ENCODE measurements at places on chromosomes 3 and 15.

GRCh38 chr3:3366386-3366785, 186.9 kb upstream of the CRBN start:
- no peak for DNase-seq

- no peak for DNase-seq
These were observed 22.7 kb upstream of the ATP2B2 start for GRCh38 chr3:10528046-10528445.

DNA sequence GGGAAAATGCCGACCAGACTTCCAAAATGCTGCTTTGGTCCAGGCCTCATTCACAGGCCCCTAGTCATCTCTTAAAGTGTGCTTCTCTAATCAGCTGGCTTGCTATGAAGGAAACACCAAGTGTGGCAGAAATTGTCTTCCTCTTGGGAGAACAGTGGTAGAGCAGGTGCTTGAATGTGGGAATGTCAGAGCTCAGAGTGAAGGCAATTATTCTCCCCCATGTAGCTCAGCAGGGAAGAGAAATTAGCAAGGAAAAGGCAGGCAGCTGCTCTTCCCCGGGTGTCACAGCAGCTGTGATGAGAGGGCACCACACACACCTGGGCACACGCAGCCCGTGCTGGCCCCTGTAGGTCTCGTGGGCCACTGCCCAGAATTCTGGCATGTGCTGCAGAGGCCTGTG, 358.5 kb downstream of the WDR72 start:
- no peak for DNase-seq

DNA sequence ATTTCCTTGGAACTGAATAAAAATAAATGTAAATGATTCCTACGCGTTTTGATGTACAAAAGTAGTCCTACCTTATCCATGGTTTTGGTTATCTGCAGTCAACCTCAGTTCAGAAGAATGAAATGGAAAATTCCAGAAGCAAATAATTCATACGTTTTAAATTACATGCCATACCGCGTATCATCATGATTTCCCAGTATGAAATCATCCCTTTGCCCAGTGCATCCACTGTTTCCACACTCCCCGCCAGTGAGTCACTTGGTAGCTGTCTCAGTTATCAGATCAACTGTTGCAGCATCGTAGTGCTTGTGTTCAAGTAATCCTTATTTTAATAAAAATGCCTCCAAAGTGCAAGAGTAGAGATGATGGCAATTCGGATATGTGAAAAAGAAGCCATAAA, 9.1 kb upstream of the MFSD1 start:
- DNase-seq = no peak

All from left lung (tissue), 14 donors.